ENCODE measurements at places on chromosomes 11 and 22.
A peak's percentile ranks its signal among the peaks of the same experiment; 100 is the strongest.

DNA sequence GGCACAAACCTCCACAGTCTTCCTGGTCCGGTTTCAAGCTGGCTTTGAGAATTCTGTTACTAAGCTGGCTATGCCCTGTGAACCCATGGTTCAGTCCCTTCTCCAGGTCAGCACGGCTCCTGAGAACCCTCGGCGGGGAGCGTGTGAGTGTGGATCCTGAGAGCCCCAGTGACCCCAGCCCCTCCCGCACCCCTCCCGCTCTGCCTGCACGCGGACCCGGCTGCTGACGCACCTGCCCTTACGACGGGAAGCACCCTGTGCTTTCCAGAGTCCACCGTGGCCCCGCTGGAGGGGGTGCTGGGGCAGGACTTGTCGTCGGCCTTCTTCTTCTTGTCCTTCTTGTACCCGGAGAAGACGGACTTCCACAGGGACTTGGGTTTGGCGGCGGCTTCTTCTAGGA is 42.8 kb upstream of the BID start:
- DNase-seq: no peak

DNA sequence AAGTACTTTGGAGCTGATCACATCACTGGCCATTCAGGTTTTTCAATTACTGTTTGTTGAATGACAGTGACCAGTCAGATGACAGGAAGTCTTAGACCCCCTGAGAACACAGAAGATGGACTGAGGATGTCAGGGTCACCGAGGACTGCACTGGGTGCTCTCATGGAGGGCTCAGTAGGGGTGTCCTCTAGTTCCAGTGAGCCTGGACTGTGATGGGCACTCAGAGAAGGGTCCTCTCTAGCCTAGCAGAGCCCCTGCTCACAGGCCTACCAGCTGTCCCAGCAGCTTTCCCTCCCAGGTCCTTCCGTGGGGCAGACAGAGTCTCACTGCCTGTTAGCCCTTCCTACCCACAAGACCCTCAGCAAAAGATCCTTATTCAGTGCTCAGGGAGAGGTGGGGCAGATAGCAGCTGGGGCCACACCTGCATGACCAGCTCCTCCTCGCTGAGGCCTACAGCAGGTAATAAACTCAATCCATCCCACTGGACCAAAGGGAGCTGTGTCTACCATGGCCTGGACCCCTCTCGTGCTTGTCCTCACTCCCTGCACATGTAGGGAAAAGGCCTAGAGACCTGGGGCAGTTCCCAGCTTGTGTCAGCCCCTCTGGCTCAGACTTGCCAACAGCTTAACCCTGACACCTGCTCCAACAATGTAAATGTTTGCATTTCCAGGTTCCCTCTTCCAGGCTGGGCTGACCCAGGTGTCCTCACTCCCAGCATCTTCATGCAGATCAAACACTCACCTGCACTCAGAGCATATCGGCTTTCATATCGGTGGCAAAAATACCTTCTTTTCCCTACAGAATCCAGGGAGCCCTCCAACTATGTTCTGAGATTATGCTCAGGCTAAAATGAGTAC is 25.2 kb upstream of the VPREB1 start:
- DNase-seq: no peak

GRCh38 chr11:14672635-14673034 is 29.0 kb downstream of the PDE3B start:
- DNase-seq: no peak

DNA sequence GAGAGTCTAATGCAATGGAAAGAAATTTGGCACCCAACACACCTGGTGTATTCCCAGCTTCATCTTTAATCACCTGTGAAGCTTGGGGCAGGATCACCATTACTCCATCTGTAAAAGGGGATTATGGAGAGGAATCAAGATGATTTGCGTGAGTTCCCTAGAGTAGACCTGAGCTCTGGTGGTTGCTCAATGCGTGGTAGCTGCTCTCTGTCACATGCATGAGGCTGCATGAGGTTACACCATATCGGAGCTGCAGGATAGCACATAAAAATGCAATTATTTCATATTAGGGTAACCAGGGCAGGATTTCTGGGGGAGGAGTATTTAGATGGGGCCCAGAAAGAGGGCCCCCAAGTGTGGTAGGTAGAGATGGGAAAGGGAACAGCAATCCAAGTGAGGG is 35.3 kb upstream of the CLMP start:
- DNase-seq: no peak

- no peak for DNase-seq
Measured at GRCh38 chr11:65880844-65881421, 1.3 kb downstream of the CTSW start.

DNA sequence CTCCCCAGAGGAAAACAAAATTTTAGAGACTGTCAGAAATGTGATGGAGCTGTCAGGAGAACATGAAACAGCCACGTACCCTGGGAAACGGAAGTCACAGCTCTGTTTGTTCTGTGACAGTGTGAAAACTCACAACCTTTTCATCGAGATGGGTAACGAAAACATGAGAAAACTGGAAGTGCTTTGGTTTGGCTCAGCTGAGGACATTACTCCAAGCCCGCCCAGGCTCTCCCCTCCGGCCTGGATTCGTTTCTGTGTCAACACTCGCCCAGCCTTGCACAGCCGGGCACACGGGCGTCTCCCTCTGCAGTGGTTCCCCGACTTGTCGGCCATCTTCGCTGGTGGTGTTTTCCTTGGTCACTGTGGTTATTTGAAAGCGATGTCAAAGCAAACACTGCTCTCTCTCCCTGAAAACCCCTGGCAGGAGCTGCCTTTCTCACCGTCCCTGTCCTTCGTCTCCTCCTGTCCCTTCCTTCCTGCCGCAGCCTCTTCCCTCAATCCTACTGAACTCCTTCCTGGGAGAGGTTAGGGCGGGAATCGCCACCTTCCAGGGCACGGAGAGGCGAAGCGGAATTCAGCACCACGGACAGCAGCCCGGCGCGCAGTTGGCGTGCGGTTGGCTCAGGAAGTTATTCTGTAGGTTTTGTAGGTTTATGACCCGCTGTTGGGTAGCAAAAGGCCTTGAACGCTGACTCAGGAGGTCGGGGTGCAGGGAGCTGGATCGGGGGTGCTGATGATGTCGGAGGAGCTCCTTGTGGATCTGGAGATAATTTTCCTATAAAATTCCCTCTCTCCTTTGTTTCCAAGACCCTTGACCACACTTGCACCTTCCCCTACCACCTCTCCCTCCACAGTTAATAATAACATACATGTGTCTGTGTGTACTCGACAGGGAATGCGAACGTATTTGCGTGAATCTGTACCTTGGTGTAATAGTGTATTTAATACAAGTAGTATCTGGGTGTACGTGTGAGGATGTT is 13.1 kb upstream of the RPS19BP1 start:
- DNase-seq: peak; percentile 64

DNA sequence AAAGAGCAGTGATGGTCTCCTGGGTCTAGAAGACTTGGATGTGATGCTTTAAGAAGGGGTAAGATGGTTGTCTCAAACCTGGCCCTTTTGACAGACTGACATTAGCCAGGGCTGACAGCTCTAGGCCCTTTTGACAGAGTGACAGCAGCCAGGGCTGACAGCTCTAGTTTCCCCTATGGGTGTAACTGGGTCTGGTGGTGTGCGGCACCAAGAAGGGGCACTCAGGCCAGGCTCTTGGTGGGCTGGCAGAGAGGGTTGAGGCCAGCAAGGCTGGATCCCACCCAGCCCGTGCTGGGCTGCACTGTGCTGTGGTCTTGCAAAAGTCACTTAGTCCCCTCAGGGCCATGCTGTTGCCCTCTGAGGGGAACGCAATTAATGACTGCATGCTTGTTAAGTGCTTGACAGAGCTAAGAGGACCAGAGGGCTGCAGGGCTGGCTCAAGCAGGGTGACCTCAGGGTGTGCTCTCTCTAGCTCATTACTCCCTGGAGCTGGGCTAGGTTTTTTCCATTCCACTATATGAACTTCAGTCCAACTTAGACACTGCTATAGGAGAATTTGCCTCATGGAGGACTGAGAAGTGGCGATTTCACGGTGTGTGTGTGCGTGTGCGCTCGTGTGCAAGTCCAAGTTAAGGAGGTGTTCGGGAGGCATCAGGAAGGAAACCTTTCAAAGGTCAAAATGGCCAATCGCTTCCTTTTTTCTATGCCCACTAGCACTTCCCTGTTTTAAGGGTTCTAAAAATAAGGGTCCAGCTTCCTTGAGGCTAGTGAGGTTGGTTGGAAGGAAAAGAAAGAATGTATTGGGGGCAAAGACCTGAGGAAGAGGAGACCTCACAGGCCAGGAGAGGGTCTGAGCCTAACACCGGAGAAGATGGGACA is 4.4 kb downstream of the UBASH3B start:
- no peak for DNase-seq

DNA sequence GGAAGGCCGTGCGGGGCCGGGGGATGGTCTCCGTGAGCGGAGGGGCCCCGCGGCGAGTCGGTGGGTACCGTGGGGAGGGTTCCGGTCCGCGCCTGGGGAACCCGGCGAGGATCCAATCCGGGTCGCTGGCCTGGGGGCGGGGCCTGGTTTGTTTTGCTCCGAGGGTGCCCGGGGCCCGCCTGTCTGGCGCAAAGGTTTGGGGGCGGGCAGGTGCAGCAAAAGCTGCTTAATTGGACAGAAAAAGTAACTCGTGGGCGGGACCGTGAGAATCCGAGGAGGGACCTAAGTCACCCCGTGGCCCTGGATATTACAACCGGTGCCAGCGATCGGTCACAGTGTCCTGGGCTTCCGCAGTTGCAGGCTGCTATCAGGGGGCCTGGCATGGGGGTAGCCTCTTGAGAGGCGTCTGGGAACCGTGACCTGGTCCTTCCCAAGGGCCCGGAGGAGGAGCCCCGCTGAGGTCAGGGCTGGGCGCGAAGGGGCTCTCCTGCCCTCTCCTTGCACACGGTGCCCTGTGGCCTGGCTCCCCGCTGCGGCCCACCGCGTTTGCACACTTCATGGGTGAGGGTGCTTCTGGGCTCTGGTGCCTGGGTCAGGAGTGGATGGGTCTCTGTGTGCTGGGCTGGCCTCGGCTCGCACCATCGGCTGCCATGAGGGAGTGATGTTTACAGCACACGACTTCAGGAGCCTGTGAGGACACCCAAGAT is 1.4 kb downstream of the PNPLA2 start:
- DNase-seq: peak; percentile 86

GRCh38 chr22:42648368-42649245 is 585 bp downstream of the CYB5R3 start:
- DNase-seq: no peak

- DNase-seq: no peak
Measured at GRCh38 chr11:46210133-46210636, 67.3 kb upstream of the CREB3L1 start.

GRCh38 chr11:89490981-89491690 is at the start of gene NOX4:
Gene NOX4 (minus strand): TSS chr11:89491375. CDS start chr11:89491246, 129 bp downstream.
- no peak for DNase-seq

- DNase-seq: no peak
Measured at GRCh38 chr11:94925422-94926270, 47.7 kb downstream of the CWC15 start.

GRCh38 chr11:8257003-8257664 is 6.5 kb downstream of the LMO1 start:
- no peak for DNase-seq

GRCh38 chr11:26443617-26444016 is 111.7 kb downstream of the ANO3 start:
- DNase-seq: no peak

DNA sequence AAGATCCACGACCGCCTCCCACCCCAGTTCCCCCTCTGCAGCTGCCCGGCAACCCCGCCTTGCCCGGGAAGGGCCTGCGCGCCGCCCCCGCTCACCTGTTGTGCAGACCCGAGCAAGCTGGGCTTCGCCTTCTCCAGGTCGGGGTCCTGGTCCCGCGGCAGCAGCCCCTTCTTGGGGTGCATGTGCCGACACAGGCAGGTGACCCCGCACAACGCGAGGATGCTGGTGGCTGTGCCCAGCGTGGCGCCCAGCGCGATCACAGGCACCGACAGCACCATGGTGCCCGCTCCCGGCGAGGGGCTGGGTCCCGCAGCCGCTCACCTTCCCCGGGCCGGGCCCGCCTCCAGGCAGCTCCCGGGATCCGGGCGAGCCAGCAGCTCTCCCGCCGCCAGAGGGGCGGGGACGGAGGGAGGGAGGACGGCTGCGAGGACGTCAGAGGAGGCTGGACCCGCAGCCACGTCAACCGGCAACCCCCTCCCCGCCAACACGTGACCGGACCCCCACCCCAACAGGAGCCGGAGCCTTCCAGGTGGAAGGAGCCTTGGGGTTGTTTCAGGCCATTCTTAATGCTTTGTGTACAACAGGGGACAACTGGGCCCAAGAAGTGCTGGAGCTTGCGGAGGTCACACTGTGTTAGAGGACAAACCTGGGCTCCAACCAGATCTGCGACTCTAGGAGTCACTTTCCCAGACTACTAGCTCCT is at the start of gene SYT13:
Gene SYT13 (minus strand): TSS at position 412 of the 703 bp plus-strand sequence. CDS start 134 bp downstream, at position 278.
- DNase-seq: no peak

GRCh38 chr11:121478226-121478894 is 25.6 kb upstream of the SORL1-AS1 start:
- DNase-seq: no peak

DNA sequence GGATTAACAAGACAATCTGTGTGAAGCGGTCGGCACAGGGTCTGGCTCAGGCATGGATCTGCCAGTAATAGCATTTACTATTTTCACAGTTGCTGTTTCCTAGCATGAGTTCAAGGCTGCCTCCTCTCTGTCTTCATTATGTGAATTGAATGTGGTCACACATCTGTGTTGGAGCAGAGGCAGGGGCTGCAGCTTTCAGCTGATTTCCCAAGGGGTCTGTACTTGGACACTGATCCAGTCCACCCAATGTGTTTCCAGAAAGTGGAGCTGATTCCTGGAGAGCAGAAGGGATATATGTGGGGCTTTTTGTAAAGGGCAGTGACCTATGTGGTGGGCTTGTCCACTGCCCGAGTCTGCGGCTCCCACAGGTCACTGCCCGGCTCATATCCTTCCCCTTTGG is 3.5 kb upstream of the CELSR1 start:
- no peak for DNase-seq

- no peak for DNase-seq
Measured at GRCh38 chr11:14617241-14618027, 26.2 kb upstream of the PDE3B start.

GRCh38 chr22:29348041-29348440 is 32.5 kb upstream of the RASL10A start:
- no peak for DNase-seq

DNA sequence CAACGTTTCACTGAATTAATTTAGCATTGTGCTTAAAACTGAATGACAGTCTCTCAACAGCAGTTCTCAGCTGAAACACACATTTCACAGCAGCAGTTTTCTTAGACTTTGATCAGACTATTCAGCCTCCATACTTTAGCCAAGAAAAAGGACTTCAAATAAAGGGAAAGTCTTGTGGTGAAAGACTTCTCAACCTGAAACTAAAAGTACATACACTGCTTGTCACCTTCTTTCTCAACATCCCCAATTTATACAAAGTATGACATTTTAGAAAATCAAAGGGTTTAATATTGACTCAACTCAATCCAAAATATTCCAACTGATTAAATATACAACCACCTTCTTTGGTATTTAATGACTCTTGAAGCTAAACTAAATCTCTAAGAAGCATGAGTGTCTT is 419.0 kb downstream of the LRRC4C start:
- no peak for DNase-seq

GRCh38 chr11:67574938-67575337 is 8.7 kb upstream of the GSTP1 start:
- DNase-seq: no peak

Measured in stimulated activated CD4-positive, alpha-beta T cell treated with anti-CD3 and anti-CD28 coated beads, Interleukin-1b, Interleukin-23, amount 100 ng/mL, for 1 hour (primary cell).